ENCODE measurements at places on chromosomes 11 and 22. TPM values are rescaled to one million over a fixed set of nuclear protein-coding genes. Genes with fewer than 3 reads are reported as not detected.

Gene C11orf86
- not detected for total RNA-seq

- H3K27ac ChIP-seq = no peak overlapping the region
- H3K36me3 ChIP-seq = no peaks in the 10 kb centered on the region
- H3K4me3 ChIP-seq = no peak overlapping the region
- H3K27me3 ChIP-seq = no peaks in the 10 kb centered on the region
- no peaks in the 10 kb centered on the region for H3K4me1 ChIP-seq
- no peak for DNase-seq
Measured at GRCh38 chr11:117128289-117128688, 15.8 kb upstream of the PAFAH1B2 start.

DNA sequence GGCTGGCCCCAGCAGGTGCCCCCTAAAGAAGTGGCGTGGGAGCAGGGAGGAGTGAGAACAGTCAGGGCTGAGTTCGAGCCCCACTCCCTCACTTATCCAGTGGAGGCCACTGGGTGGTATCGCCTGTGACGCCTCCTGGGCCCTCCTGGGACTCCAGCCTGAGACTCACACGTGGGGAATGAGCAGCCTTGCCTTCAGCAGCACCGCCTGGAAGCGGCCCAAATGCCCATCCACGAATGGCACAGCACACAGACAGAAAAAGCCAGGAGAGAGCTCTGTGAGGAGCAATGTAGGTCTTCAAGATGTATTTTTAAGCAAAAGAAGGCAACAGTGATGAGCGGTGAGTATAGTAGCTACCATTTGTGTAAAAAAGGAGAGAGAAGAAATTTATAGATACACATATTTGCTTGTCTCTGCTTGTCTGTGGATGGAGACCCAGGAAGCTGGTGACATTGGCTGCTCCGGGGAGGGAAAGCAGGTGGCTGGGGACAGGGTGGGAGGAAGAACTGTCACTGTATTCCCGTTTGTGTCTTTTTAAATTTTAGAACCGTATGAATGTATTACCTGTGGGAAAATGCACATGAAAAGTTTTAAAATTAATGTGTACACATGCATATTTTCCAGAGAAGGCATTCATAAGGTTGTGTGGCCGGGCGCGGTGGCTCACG is 13.2 kb downstream of the KCNJ4 start:
- no peaks in the 10 kb centered on the region for H3K36me3 ChIP-seq
- H3K27ac ChIP-seq = no peak overlapping the region
- H3K4me3 ChIP-seq = no peak overlapping the region
- H3K4me1 ChIP-seq = no peaks in the 10 kb centered on the region
- peaks cover 6% of the 10 kb centered on the region for H3K27me3 ChIP-seq

- DNase-seq = no peak
- H3K4me3 ChIP-seq = no peak overlapping the region
- no peaks in the 10 kb centered on the region for H3K27me3 ChIP-seq
- no peak overlapping the region for H3K27ac ChIP-seq
Measured at GRCh38 chr22:41132550-41132949, 40.2 kb downstream of the EP300 start.

GRCh38 chr11:72842126-72842525 is 27.9 kb downstream of the ATG16L2 start:
- H3K27ac ChIP-seq = no peak overlapping the region
- no peak for DNase-seq
- no peak overlapping the region for H3K4me3 ChIP-seq

DNA sequence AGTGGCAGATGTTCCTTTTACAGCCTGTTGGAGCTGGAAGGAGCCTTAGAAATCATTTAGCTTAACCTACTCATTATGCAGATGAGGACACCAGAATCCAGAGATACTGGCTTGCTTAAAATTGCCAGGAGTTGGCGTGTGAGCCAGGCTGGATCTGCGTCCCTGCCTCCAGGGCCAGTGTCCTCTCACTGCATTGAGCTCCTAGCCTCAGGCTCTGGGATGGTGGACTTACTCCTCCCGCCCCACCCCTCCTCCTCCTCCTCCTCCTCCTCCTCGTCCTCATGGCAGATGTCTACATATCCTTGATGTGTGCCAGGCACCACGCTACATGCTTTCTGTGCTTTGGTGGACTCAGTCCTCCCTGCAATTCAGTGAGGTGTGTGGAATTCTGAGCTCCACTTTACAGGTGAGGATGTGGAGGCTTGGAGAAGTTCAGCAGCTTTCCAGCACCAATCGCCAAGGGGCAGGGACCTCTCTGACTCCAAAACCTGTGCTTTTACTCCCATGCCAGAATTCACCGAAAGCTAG is 24.1 kb downstream of the ADAMTS15 start:
- H3K27me3 ChIP-seq = no peaks in the 10 kb centered on the region
- H3K4me1 ChIP-seq = no peaks in the 10 kb centered on the region
- no peak overlapping the region for H3K4me3 ChIP-seq
- H3K36me3 ChIP-seq = no peaks in the 10 kb centered on the region
- DNase-seq = no peak
- no peak overlapping the region for H3K27ac ChIP-seq

DNA sequence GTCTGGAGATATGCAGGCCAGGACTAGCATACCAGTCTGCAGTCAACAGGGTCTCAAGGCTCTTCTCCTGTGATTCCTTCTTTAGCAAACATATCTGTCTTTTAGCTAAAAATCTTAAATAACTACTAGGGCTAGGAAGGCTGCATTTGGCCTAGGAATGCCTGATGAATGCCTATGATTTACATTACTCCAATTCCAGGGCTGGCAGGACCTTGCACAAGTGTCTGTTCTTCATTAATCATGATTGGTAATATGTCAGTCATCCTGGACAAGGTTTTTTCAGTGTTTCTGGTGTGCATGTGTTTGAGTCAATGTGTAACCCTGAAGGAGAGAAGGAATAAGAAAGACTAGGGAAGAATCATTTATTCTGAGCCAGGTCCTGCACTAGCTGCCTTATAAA is 280.5 kb upstream of the NARS2 start:
- no peaks in the 10 kb centered on the region for H3K4me1 ChIP-seq
- no peaks in the 10 kb centered on the region for H3K27me3 ChIP-seq
- DNase-seq = no peak
- H3K27ac ChIP-seq = no peak overlapping the region
- no peaks in the 10 kb centered on the region for H3K36me3 ChIP-seq
- H3K4me3 ChIP-seq = no peak overlapping the region

Gene RAB38
- 13.8 TPM for total RNA-seq

DNA sequence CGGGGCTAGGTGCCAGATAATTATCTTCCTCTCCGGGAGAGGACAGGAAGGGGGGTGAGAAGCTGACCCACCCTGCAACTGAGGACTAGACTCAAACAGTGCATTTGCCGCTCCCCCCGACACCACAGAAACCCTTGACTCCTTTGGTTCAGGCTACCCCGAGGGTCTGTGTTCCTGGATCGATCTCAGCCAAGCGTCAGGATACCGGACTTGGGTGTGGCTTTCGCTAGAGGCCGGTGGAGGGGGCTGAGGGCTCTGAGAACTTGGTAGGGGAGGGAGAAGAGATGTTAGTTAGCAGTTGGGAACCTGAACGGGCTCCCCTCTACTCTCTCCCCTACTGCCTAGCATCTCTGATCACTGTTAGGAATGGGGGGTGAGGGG is 840 bp downstream of the SEZ6L start:
- H3K36me3 ChIP-seq = no peaks in the 10 kb centered on the region
- H3K4me3 ChIP-seq = no peak overlapping the region
- H3K4me1 ChIP-seq = no peaks in the 10 kb centered on the region
- no peak for DNase-seq
- H3K27me3 ChIP-seq = peaks cover 83% of the 10 kb centered on the region
- H3K27ac ChIP-seq = no peak overlapping the region

DNA sequence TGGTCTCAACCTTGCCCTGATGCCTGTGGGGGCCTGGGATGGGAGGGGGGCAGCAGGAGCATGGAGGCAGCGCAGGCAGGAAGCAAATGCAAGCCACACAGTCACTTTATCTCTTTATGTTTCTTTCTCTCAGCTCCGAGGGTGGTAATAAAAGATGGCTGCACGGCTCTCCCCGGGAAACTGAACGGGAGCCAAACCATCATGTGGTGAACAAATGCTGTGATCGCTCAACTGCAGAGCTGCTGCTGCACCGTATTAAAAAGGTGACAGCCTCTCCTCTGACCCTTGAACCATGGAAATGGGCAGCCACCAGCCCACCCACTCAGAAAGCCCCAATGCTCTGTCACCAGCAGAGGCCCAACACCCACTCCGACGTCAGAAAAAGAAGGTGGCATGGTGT is 110.0 kb downstream of the TIMP3 start:
- no peak overlapping the region for H3K27ac ChIP-seq
- no peak overlapping the region for H3K4me3 ChIP-seq
- DNase-seq = no peak
- peaks cover 4% of the 10 kb centered on the region for H3K36me3 ChIP-seq
- no peaks in the 10 kb centered on the region for H3K4me1 ChIP-seq
- H3K27me3 ChIP-seq = no peaks in the 10 kb centered on the region

DNA sequence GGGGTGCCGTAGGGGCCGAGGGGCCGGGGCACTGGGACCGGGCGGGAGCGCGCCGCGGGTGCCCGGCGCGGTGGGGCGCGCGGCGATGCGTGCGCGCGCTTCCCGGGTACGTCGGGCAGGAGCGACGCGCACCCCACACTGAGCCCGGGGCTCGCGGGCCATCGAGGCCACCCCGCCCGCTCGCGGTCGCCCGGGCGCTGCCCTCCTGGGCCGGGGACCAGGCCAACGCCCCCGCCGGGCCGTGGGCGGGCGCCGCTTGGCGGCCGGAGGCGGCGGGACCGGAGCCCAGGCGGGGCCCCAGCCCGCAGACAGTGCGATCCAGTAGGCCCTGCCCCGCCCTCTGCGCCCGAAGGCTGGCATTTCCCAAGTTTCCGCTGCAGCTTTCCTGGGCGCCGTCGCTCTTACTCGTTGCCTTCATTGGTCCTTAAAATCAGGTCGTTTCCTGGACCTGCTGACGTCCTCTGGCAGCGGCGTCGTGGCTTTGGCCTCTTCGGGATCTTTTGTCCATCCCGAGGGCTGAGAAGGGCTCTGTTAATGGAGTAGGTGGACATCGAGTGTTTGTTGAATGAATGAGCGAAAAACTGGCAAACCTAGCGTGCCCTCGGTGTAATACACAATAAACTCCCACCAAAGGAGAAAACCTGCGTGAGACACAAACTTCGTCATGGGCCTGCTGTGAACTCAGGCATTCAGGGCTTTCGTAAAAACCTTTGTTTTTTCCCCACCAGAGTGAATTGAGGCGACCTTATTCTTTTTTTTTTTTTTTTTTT is 638 bp downstream of the PARVA start:
- H3K36me3 ChIP-seq = peaks cover 2% of the 10 kb centered on the region
- H3K27me3 ChIP-seq = peaks cover 33% of the 10 kb centered on the region
- no peak overlapping the region for H3K27ac ChIP-seq
- DNase-seq = peak; percentile 8

- no peak overlapping the region for H3K4me3 ChIP-seq
- H3K27ac ChIP-seq = no peak overlapping the region
- no peaks in the 10 kb centered on the region for H3K4me1 ChIP-seq
- no peaks in the 10 kb centered on the region for H3K36me3 ChIP-seq
- DNase-seq = no peak
Measured at GRCh38 chr11:33663121-33663520, 37.5 kb downstream of the C11orf91 start.

Gene PARVB
- 28.4 TPM for total RNA-seq

- DNase-seq = no peak
- H3K4me3 ChIP-seq = no peak overlapping the region
- H3K27me3 ChIP-seq = peaks cover 5% of the 10 kb centered on the region
Measured at GRCh38 chr11:45345491-45345890, 59.4 kb upstream of the SYT13 start.

DNA sequence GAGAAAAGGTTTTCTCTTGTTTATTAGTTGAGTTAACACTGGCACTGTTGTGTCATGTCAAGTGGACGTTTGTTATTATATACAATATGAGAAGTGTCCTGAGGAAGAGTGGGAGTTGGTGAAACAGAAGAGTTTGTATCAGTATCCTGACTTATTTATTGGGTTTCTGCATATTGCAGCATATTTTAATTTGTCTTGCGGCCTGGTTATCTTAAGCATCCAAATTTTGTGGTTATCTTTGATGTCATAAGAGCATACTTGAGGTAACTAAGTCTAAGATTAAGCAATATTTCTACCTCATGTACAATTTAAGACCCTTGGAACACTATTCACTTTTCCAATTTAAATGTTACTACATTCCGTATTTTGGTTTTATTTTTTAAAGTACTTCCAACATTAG is 103.5 kb downstream of the DDX10 start:
- H3K27ac ChIP-seq = no peak overlapping the region
- no peak for DNase-seq
- H3K36me3 ChIP-seq = peaks cover 2% of the 10 kb centered on the region
- H3K27me3 ChIP-seq = no peaks in the 10 kb centered on the region

Gene DDIAS
- 19.5 TPM for total RNA-seq

- H3K4me3 ChIP-seq = no peak within 1 kb of the TSS
- H3K36me3 ChIP-seq = no peaks in the 10 kb centered on the region
- H3K27me3 ChIP-seq = no peaks in the 10 kb centered on the region
- H3K27ac ChIP-seq = no peak within 1 kb of the TSS
- no peaks in the 10 kb centered on the region for H3K4me1 ChIP-seq
Measured at GRCh38 chr11:1157645-1158591, at the start of gene MUC5AC. TSS of gene MUC5AC (plus strand) at chr11:1157953. CDS start at chr11:1158000, 47 bp downstream.

- H3K27ac ChIP-seq = no peak overlapping the region
- H3K4me1 ChIP-seq = peaks cover 19% of the 10 kb centered on the region
- H3K36me3 ChIP-seq = peaks cover 18% of the 10 kb centered on the region
- no peak overlapping the region for H3K4me3 ChIP-seq
Measured at GRCh38 chr22:24040946-24041345, 29.8 kb downstream of the CABIN1 start.

DNA sequence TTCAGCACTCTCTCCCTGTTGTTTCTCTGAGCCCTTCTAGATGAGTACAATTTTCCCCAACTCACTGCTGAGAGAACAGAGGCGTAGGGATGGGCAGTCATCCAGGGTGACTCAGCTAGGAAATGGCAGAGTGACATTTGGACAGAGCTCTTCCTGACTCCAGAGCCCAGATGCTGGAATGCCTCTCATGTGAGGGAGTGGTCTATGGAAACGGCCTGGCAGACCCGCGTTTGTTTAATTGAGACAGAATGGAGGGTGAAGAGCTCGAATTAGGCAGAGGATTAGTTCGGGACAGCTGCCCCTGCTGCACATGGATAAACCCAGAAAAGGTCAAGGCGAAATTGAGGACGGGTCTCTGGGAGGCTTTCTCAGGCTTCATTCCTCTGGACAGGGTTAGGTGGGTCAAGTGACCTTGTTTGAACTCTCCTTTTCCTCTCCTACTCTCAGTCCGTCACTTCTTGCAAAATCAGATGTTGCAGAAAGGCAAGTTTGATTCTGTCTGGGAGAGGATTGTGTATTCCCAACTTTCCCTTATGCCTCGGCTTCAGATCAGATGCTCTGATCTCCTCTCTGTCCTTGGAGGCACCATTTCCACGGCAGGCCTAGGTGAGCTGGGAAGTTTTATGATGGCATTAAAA is 7.6 kb upstream of the LMO2 start:
- peaks cover under 1% of the 10 kb centered on the region for H3K4me1 ChIP-seq
- no peak overlapping the region for H3K4me3 ChIP-seq
- no peak overlapping the region for H3K27ac ChIP-seq

Data from activated T-cell treated with anti-CD3 and anti-CD28 coated beads, Interleukin-2, amount 50 U/mL, for 72 hours (primary cell).